SW 1271 (cell line): ENCODE measurements at places on chromosomes 5 and 9.

- DNase-seq = no peak
Measured at GRCh38 chr5:90015584-90016018, 394.0 kb downstream of the CETN3 start.

GRCh38 chr5:55230086-55230629, 3.0 kb upstream of the MCIDAS start:
- no peak for DNase-seq

DNA sequence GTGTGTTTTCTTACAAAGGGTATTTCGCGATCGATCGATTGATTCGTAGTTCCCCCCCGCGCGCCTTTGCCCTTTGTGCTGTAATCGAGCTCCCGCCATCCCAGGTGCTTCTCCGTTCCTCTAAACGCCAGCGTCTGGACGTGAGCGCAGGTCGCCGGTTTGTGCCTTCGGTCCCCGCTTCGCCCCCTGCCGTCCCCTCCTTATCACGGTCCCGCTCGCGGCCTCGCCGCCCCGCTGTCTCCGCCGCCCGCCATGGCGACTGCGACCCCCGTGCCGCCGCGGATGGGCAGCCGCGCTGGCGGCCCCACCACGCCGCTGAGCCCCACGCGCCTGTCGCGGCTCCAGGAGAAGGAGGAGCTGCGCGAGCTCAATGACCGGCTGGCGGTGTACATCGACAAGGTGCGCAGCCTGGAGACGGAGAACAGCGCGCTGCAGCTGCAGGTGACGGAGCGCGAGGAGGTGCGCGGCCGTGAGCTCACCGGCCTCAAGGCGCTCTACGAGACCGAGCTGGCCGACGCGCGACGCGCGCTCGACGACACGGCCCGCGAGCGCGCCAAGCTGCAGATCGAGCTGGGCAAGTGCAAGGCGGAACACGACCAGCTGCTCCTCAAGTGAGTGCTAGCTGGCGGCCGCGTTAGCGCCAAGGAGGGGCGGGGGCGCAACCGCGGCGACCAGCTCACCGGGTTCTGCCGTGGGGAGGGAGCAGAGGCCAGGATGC, 480 bp downstream of the LMNB1 start:
- no peak for DNase-seq

- no peak for DNase-seq
Measured at GRCh38 chr9:69463497-69464068, 138.6 kb downstream of the ENTREP1 start.

- no peak for DNase-seq
Measured at GRCh38 chr9:116152941-116153764, 438 bp upstream of the PAPPA start.

- no peak for DNase-seq
Measured at GRCh38 chr5:75138689-75139088, 86.3 kb upstream of the GCNT4 start.

- DNase-seq = no peak
Measured at GRCh38 chr5:14143546-14143840, 351 bp downstream of the TRIO start.

DNA sequence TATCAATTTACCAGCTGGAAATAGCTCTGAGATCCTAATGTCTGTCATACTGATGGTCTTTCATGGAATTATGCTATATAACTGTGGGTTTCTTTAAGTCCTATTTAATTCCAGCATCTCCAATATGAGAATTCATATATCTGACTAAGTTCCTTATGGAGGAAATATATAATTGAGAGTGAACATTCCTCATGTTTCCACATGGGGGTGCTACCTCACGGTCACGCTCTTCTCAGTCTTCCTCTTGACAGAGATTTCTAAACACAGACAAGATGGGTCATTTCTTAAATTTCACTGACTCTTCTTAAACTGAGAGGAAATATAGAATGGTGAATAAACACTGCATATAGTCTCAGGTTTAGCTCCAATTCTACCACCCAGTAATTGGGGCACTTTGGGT, 212.1 kb downstream of the SLF1 start:
- DNase-seq = no peak

DNA sequence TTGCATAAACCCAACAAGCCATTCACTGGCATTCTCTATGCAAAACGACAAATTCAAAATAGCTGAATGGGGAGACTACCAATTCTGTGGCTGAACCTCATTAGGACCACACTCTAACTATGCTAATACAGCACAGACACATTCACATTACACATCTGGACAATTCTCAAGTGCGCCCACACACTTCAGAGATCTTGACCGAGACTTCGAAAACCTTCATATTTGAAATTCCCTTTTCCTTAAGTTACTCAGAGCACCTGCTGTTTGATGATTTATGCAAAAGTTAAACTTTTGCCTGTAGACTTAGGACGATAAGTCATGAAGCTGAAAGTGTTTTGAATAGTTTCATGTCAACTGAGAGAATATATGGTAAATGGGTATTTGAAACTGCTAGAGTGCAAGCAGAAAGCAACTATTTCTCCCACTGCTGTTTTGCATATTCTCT, 111.9 kb downstream of the FBN2 start:
- DNase-seq = no peak

GRCh38 chr9:126754436-126755316, 50.2 kb upstream of the ZBTB43 start:
- no peak for DNase-seq

- no peak for DNase-seq
Measured at GRCh38 chr5:155343468-155343867, 329.9 kb downstream of the KIF4B start.

DNA sequence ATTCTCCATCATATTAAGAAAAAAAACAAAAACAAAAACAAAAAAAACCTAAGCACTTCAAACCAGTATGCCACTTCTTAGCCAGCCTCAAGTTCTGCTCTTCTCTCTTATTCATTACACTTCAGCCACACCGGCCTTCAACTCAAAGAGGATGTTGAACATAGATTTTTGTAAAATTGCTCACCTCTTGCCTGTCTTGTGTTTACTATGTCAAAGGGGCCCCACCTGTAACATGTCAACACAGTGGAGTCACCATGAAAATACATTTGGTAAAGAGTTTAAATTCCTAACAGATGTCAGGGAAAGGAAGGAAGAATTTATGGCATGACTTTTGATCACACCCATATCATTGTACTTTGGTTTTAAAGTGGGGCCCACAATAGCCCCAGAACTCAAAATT, 121.1 kb upstream of the GHR start:
- DNase-seq = no peak

DNA sequence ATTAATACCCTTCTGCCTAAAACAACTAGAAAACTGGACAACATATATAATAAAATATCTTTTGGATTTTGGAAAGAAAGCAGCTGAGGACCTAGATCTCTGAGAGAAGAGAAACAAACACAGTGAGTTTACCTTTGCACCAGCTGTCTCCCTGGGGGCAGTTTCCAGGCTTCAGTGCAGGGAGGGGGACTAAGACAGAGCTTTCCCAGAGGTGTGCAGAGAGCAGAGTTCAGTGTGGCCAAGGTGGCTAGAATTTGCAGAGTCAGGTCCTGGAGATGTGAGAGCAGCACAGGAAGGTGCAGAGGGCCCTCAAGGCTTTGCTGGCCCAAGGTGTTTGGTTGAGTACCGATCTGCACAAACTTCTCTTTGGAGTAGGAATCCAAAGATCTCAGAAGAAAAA, 26.3 kb upstream of the PTPDC1 start:
- no peak for DNase-seq

DNA sequence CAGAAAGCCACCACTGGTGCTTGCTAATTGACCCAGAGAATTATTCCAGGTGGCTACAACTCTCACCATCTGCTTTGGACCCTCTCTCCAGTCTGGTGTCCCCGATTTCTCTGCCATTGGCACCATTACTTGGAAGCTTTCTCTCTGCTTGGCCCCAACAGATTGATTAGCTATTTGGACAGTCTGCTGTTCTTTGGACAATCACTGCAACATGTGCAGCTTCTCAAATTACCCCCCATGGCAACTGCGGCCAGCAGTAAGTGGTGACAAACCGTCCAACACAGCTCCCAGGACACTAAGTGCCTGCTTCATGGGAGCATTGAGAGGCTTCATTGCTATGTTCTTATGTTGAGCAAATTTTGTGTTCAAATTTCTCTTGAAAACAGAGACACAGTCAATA, 309.8 kb downstream of the TAF11L14 start:
- no peak for DNase-seq

GRCh38 chr9:132752877-132753592, 82.8 kb downstream of the GTF3C4 start:
- no peak for DNase-seq

GRCh38 chr9:137083394-137084004, 3.3 kb upstream of the MAN1B1 start:
- DNase-seq = peak; percentile 87

GRCh38 chr9:35712762-35713400, 19.1 kb downstream of the TLN1 start:
- DNase-seq = no peak

DNA sequence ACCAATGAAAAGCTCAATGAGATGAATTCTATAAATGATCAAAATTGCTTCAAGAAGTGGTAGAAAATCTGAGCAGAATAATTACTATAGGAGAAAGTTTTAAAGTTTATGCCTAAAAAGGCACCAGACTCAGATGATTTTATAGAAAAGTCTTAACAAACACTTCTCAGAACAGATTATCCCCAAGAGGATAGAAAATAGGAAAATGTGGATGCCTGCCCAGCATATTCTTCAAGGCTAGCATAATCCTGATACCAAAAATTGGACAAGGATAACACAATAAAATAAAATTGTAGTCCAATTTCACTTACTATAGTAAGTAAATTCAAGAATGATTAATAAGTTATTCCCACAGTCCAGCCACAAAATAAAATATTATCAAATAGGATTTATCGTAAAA, 397.0 kb downstream of the NR2F1-AS1 start:
- DNase-seq = no peak

DNA sequence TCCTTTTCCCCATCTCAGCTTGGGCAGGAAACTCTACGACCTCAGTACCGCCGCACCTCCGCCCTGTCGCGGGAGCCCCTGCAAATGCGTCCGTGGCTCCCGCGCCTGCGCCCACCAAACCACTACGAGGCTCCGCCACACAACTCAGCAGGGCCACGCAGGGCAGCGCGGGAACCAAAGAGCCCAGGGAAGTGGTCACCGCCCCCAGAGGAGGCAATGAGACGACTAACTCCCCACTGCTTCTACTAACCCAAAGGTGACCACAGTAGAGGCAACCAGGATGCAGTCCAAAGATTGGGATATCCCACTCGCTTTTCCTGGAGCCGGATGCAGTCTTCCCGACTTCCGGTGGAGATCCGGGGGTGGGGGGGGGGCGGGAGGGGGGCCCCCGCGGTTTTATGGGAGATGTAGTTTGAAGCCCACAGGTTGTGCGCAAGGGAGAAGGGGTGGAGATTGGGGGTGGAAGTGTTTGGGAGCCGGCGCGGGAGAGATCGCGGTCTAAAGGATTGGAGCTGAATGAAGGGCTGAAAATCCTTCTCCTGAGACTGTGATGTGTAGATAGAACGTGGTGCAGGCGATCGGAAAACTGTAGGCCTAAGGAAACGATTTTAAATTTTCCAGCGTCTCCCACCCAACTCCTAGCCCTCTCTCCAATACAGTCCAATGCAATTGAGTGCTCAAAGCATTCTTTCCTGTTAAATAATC, at the start of gene NUDT12:
TSS of gene NUDT12 (minus strand) at position 337 of the 705 bp plus-strand sequence. CDS start 2,541 bp downstream, outside the sequence.
- DNase-seq = peak; percentile 87

DNA sequence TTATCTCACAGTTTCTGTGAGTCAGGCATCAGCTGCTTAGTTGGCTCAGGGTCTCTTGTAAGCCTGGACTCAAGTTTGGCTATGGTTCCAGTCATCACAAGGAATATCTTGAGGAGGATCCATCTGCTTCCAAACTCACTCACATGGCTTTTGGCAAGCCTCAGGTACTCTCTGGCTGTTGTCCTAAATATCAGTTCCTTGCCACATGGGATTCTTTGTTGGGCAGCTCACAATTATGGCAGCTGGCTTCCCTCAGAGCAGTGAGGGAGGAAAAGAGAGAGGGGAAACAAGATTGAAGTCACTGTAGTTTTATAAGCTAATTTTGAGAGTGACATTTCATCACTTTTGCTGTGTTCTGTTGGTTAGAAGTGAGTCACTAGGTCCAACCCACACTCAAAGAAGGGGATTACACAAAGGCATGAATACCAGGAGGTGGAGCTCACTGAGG, 144.5 kb downstream of the GCNT1 start:
- no peak for DNase-seq

DNA sequence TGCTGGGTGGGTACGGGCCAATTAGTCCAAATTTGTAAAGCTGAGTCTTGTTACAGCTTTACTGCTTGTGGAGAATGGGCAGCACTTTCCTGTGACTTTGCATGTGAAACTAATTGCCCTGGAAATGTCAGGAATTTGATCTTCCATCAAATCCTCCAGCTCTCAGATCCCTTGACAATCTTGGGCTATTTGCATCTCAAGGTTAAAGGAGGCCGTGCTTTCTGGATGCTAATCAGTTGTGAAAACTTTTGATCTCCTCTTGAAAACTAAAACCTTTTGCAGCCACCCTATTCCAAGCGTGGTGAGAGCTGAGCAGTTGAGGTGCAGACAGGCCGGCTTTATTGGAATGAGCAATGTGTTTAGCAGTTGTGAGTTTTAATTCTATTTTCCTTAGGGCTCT, 68.0 kb upstream of the CLINT1 start:
- DNase-seq = no peak

DNA sequence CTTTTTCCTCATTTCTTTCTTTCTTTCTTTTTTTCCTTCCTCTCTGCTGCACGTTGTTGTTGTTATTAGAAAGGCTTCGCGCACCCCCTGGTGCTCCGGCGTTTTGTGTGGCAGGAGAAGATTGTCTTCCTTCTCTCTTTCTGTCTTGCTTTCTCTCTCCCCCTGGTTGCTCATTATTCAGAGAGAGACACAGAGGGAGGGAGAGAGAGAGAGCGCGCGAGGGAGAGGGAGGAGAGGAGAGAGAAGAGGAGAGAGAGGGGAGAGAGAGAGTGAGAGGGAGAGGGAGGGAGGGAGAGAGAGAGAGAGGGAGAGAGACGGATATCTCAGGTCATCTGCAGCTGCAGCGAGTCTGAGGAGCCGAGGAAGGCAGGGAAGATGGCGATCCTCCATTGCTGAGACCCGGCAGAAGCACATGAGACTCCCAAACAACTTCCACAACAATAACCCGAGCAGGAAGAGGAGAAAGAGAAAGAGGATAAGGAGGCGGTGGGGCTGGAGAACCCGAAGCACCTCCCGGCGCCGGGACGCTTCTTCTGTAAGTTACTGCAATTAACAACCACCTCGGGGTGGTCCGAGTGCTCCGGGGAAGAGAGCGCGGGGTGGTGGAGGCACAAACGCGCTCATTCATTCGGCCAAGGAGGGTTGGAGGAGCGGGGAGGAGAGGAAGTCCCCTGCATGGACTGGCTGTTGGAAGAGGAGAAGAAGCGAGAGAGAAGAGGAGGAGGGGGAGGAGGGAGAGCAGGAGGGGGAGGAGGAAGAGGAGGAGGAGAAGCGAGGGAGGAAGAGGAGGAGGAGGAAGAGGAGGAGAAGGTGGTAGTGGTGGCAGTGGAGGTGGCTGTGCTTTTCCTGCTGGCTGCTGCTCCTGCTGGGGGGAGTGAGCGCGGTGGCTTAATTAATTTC, at the start of gene ZNF462:
TSS of gene ZNF462 (plus strand) at position 346 of the 900 bp plus-strand sequence. CDS start 60,218 bp downstream, outside the sequence.
- no peak for DNase-seq

DNA sequence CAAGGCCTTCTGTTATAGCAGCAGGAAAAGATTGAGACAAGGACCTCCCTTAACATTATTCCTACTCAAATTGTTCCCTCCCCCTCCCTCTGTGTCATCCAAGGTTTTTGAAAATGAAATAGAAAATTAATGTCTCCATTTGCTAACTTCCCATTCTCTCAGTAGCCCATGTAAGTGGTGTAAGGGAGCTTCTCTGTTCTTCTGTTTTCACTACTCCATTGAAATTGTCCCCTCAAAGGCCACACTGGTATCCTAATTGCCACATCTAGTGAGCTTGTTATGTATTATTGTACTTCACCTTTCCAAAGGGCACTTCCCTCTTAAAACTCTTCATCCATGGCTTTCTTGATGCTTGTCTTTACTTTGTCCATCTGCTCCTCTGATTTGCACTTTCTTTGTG, 131.2 kb upstream of the PIK3R1 start:
- no peak for DNase-seq
